ENCODE measurements at places on chromosomes 7 and 10.

DNA sequence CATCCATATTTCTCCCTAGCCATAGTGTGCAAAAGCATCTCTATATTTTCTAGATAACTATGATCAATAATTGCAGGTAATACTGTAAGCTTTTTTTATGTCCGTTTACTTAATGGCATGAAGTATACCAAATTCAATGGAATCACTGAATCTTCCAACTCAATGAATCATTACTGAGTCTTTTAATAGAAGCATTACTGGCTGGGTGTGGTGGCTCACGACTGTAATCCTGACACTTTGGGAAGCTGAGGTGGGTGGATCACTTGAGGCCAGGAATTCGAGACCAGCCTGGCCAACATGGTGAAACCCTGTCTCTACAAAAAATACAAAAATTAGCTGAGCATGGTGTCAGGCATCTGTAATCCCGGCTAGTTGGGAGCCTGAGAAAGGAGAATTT lies 372.5 kb downstream of the BMPER start:
- DNase-seq = no peak

- DNase-seq = no peak
Observed at GRCh38 chr7:113891031-113891350, 27.8 kb downstream of the PPP1R3A start.

- no peak for DNase-seq
Observed at GRCh38 chr10:3475367-3475766, 302.8 kb upstream of the PITRM1 start.

DNA sequence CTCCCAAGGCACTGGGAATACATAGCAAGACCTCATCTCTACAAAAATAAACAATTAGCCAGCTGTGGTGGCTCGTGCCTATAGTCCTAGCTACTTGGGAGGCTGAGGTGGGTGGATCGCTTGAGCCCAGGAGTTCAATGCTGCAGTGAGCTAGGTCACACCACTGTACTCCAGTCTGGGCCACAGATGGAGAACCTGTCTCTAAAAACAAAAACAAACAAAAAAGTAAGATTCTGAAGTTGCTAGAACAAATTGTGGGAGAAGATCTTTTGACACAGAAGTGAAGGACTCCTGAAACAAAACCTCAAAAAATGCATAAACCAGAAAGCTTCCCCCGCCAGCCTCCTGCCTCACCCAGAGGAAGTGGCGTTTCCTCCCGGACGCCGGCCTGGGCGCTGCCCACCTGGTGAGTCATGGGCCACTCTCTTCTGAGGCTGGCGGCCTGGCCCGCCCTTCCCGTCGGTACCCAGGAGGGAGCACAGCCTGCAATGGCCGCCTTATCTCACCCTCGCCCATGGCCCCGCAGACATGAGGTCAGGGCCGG lies 25.4 kb upstream of the ELN start:
- no peak for DNase-seq

DNA sequence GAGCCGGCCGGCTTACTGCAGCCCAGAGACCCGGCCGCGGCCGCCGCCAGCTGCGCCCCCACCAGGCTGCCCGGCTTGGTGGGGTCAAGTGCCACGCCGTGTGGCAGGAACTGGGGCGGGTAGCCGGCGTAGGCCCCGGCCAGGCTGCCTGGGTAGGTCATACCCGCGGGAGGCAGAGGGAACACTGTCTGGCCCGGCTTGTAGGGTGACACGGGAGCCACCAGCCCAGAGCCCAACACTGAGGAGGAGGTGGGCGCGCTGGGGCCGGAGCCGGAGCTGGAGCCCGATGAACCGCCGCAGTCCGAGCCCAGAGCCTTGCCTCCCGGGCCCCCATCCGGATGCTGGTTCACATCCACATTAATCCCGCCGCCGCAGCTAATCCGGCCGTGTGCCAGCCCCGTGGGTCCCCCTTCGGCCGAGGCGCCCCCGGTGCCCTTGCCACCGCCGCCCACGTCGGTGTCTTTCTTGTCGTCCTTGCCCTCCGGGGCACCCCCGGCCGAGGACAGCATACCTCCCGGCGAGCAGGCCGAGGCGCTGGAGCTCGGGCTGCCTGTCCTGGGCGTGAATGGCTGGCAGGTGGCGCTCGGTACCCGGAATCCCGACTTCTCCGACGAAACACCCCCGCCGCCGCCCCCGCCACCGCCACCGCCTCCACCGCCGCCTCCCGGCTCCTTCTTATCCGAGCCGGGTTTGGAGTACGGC lies 2.0 kb downstream of the ZNF503 start:
- peak; percentile 81 for DNase-seq

- DNase-seq = no peak
Observed at GRCh38 chr7:142670511-142670910, 78.8 kb upstream of the PRSS1 start.

DNA sequence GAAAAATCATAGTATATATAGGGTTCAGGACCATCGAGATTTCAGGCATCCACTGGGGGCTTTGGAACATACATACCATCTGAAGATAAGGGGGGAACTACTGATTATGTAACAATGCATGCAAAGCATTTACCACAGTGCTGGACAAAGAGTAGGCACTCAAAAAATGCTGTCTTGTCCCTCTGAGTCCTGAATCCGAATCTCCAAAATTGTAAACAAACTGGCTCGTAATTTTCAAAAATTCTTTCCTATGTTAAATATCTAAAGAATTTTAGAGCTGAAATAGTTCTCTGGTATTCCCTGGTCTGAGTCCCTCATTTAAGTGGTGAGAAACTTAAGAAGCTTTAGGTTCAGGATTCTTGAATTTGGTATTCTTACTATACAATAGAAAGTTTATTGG lies 167.8 kb upstream of the ASAH2 start:
- DNase-seq = no peak

GRCh38 chr10:47031211-47031900 lies 120.1 kb downstream of the PTPN20 start:
- no peak for DNase-seq

DNA sequence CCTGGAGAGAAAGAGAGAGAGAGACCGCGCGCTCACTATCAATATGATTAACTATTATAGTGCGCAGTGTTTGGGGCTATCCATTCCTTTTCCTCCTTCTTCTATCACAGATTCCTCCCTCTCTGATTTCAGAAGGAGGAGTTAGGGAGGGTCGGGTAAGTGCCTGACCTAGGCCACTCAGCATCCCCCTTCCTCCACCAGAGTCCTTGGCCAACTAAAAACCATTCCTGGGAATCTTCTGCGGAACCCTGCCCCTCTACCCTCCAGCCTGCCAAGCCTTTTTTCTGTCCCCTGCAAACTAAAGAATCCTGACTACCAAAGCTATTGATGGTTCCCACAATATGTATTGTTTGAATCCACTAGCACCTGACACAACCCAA lies 256.2 kb upstream of the NFE2L3 start:
- DNase-seq = no peak

DNA sequence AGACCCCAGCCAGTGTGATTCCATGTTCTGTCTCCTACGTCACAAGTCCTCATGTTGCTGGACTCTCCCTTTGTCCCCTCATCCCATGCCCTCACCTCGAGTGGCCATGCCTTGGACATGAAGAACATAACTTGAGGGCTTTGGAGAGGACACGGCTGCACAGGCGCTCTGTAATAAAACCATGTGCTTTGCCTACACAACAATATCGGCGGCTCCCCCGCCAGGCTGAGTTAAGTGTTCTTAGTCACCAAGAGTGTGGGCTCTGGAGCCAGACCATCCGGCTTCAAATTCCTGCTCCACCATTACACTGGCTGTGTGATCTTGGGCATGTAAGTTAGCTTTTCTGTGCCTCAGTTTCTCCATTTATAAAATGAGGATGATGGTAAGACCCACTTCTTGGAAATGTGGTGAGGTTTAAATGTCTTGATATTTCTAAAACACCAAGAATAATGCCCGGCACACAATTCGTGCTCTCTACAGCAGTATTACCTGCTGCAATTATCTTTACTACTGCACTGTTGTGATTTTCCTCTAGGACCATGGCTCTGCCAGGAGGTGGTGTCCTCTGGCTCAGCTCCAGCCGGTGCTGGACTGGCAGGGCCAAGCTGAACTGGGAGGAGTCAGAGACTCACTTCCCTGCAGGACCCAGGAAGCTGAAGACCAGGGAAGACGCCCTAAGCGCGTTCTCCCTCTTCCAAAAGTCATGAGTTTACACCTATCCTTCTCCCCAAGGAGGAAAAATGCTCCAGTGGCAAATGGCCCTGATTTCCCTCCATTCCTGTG lies 15.7 kb downstream of the SLIT1 start:
- DNase-seq = peak; percentile 53

DNA sequence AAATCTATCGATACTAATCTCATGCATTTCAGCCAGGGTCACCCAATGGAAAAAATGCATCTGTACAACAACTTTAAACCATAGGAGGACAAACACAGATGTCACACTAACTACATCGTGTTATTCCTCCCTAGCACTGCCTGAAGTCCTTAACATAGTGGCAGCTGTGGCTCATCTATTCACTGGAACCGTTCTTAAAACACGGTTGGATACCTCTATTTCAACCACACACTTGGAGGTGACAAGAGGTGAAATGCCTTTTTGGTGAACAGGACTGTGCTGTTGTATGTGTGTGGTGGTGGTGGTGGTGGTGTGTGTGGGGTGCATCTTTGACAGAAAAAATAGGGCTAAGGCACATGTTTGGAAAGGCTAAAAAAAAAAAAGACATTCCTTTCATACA lies 93.1 kb downstream of the NRP1 start:
- DNase-seq = no peak

- peak; percentile 72 for DNase-seq
Observed at GRCh38 chr7:70614237-70615045, 517.5 kb upstream of the GALNT17 start.

DNA sequence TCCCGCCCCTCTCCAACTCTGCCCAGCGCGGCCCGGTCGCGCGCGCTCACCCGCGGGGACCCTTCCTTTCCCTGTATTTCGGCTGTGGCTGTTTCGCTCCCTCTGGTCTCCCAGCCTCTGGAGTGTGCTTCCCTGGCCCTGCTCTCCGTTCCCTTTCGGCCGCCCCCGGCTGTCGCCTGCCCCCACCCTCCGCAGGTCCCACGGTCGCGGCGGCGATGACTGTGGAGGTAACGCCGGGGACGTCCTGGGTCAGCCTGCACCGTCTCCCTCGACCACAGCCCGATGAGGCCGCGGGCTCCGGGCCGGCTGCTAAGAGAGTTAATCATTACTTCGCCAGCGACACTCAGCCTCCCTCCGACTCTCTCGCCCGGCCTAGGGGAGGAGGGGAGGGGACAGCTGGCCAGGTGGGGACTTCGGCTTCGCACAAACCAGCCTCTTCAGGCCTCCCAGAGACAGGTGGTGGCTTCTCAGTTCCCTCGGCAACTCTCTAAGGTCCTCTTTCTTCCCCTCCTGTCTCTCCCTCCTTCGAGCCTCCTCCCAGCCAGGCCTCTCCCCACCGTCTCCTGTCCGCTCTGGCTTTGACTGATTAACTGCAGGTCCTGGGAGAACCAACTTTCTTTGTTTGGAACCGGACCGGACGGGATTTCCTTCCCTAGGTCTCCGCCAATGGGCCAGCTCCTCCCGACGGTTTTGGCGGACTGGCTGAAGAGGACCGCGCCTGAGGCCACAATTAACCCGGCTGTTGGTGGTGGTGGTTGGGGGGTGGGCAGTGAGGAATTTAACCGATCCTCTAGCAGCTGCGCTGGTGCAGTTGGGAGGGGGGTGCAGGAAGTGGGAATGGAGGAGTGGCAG lies 5.6 kb upstream of the PAX2 start:
- DNase-seq = no peak

DNA sequence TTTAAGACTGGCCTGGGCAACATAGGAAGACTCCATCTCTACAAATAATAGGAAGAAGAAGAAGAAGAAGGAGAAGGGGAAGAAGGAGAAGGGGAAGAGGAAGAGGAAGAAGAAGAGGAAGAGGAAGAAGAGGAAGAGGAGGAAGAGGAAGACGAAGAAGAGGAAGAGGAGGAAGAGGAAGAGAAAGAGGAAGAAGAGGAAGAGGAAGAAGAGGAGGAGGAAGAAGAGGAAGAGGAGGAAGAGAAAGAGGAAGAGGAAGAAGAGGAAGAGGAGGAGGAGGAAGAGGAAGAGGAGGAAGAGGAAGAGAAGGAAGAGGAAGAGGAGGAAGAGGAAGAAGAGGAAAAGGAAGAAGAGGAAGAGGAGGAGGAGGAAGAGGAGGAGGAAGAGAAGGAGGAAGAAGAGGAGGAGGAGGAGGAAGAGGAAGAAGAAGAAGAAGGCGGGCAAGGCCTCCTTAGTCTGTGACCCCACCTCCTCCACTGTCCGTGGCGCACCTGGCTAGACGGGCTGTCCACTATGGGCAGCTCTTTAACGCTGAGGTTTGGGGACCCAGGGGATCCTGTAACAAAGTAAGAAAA lies 28.8 kb upstream of the ZFAND2A start:
- no peak for DNase-seq

GRCh38 chr7:102005933-102006480 lies 188.6 kb downstream of the CUX1 start:
- no peak for DNase-seq

- DNase-seq = no peak
Observed at GRCh38 chr10:1257274-1257673, 201.1 kb downstream of the WDR37 start.

DNA sequence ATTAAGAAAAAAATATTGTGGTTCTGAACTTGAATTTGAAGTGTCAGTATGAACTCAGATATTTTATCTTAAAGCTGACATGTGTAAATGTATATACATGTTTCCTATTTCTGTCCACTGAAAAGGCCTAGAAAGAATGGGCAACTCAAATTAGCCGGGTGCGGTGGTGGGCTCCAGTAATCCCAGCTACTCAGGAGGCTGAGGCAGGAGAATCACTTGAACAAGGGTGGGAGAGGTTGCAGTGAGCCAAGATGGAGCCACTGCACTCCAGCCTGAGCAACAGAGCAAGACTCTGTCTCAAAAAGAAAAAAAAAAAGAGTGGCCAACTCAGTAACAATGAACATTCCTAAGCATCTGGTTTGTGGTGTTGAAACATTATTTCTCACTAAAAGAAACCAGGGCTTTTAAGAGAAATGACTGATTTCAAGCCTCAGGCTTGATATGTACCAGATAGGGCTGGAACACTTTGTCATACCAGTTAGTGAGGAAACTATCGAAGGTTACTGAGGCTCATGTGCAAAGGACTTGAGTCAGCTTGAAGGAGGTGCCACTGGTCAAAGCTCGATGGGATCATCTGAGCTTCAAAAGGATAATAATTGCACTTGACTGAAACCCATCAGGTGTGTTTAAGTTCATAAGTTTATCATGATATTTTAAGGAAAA lies 40.5 kb downstream of the AOAH start:
- no peak for DNase-seq

- DNase-seq = peak; percentile 14
Observed at GRCh38 chr7:147829016-147829415, 761.5 kb upstream of the C7orf33 start.

All from Ammon's horn (tissue), 1 donor.